ENCODE measurements at places on chromosomes 2 and 18.

GRCh38 chr2:99775585-99775984 lies 285.8 kb upstream of the REV1 start:
- no peak for DNase-seq

- no peak for DNase-seq
Measured at GRCh38 chr2:231238689-231239088, 40.3 kb downstream of the ARMC9 start.

- DNase-seq: no peak
Measured at GRCh38 chr2:64085936-64086335, 58.3 kb downstream of the PELI1 start.

- DNase-seq: no peak
Measured at GRCh38 chr2:237878-238277, 26.0 kb downstream of the SH3YL1 start.

- DNase-seq: no peak
Measured at GRCh38 chr2:217185265-217185995, 325.6 kb upstream of the TNP1 start.

DNA sequence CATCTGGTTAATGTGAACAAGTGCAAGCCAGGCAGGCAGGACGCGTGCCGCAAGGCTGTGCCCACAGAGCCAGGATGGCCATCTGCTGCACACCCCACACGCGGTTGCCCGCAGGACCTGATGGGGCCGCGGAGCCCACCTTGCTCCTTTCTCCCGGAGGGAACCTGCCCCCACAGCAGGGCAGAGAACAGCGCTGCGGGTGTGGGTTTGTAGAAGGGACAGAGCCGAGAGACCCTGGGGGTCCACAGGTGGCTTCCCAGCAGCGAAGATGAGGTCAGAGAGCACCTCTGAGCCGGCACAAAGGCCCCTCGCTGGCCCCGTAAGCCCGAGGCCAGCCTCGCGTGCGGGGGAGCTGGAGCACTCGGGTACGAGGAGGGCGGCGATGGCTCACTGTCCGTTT lies 460.8 kb upstream of the SALL3 start:
- DNase-seq: no peak

DNA sequence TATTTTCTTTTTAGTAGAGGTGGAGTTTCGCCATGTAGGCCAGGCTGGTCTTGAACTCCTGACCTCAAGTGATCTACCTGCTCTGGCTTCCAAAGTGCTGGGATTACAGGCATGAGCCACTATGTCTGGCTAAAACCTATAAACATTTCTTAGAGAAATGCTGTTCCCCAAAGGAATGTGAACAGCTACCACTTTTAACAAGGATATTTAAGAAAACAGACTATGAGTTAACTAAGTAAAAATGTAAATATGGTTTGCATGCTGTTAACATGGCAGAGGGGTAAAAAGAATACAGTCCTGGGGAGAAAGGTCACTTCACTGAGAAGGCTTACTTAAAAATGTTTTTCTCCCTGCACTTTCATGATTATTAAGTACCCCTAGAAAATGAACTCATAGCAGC lies 57.1 kb downstream of the SLC16A14 start:
- DNase-seq: no peak

GRCh38 chr2:30738141-30738911 lies 68.9 kb downstream of the CAPN13 start:
- DNase-seq: no peak

DNA sequence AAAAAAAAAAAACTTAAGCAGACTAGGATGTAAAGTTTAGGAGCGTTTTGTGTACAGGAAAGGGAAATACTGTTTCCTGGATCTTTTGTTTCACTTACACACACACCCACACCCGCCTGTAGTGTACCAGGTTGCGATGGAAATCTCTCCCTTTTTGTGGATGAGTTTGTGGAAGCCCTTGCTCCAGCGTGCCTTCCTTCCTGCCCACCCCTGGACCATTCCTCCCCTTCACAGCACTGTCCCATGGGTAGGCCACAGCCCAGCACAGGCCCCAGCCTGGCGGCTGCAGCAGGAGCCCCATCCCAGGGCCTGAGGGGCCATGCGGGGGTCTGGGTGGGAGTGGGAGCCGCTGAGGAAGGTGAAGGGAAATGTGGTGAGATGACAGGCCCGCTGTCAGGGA lies 15.1 kb downstream of the MALL start:
- no peak for DNase-seq

DNA sequence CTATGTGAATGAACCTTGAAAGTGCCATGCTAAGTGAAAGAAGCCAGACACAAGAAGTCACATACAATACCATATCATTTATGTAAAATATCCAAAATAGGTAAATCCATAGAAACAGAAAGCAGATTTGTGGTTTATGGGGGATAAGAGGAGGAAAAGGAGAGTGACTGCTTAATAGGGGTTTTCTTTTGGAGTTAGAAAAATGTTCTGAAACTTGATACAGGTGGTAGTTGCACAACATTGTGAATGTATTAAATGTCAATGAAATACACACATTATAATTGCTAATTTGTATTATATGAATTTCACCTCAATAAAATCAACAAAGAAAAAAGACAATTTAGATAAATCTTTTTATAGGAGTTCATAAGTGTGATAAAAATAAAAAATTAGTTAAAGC lies 37.1 kb downstream of the MEMO1 start:
- no peak for DNase-seq

- DNase-seq: no peak
Measured at GRCh38 chr2:30354150-30354549, 92.9 kb upstream of the LCLAT1 start.

DNA sequence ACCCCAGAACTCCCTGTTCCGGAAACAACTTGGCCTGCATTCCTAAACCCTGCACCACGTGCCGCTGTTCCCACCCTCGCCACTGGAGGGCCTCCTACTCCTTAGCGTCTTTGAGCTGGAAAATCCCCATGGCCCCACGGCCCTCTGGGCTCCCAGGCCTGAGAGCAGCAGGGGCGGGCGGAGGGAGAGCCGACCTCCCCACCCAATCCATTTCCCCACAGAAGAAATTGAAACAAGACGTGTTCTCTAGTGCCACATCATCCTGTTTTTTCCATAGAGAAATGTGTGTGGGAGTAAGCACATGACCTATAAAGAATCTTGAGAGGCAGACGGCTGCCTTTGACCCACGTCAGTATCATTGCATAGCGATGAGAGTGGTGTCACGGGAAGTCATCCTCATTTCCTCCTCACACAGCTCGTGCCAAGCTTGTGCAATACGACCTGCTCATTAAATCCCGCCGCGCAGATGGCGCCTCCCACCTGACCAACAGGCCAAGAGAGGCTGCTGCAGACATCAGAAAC lies 79.2 kb downstream of the LAMA1 start:
- peak; percentile 72 for DNase-seq

DNA sequence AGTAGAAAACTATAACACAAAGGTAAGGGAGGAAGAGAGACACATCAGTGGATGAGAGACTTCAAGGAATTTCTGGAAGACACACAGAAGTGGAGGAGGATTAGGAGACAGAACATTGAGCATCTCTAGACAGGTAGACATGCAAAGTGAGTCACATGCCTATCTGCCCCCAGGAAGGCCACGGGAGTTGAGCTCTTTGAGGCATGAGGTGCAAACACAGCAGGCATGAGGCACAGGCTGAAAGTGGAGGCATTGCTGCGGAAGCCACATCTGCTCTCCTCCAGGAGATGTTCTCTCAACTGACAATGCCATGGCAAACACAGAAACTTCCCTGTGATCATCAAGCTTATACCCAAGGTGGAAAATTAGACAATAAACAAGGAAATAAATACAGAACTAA lies 481.6 kb upstream of the MYT1L start:
- DNase-seq: no peak

GRCh38 chr2:76256458-76257088 lies 545.9 kb upstream of the GCFC2 start:
- no peak for DNase-seq

DNA sequence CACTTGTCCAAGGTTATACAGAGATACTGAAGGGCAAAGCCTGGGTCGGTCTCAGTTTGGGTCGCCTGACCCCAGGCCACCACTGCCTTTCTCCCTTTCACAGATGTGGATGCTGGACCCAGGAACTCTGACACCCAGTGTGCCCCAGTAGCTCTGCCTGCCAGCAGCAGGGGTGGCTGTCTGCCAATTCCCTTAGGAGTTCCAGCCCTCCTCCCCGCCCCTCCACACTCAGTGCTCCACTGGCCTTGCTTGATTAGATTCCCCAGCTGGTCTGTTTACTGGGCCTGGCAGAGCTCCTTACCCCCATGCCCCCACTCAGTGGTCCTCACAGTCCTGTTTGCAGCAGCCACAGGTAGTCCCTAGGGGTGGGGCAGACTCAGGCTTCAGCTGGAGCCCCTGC lies 75.5 kb downstream of the NPAS2 start:
- DNase-seq: no peak

- peak; percentile 10 for DNase-seq
Measured at GRCh38 chr2:75333646-75334045, 134.3 kb upstream of the TACR1 start.

DNA sequence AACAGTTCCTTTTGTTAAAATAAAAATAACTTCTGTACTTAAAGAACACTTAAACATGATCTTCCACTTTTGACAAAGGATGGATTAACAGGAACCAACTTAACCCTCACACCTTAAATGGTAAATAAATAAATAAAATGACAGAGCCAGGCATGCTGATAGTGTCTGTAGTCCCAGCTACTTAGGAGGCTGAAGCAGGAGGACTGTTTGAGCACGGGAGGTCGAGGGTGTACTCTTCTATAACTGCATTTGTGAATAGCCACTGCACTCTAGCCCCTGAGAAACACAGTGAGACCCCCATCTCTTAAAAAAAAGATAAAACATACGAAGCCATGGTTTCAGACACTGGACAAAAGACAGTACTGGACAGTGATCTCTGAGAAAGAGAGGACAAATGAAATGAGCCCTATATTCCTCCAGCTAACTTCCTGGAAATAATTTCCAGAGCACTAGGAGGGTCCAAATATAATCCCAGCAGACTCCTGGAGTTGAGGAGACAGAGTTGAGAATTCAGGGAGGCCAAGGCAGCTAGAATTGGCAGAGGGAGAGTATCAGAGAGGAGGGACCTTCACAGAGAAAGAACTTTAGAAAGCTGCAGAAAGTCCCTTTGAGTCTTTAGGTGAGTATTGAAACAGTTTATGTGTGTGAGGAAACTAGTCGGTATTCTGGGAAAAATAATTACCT lies 17.4 kb downstream of the PPP4R1 start:
- DNase-seq: no peak

DNA sequence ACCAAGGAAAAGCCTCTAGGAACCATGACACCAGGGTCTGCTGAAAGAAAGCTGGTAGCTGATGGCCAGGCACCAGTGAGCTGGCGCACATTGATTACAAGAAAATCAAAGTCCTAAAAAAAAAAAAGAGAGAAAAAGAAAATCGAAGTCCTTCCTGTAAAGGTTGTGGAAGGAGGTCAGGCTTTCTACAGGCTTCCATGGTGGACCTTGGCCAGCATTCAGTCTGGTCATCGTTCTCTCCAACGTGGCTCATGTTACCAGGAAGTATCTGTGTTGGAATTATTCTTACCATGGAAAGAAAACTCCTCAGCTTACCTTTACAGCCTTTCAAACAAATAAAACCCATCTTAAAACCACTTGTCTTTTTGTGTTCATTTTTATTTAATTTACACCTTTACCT lies 65.6 kb downstream of the CYB5A start:
- no peak for DNase-seq

GRCh38 chr2:198657512-198658121 lies 800.1 kb downstream of the SATB2 start:
- DNase-seq: no peak

DNA sequence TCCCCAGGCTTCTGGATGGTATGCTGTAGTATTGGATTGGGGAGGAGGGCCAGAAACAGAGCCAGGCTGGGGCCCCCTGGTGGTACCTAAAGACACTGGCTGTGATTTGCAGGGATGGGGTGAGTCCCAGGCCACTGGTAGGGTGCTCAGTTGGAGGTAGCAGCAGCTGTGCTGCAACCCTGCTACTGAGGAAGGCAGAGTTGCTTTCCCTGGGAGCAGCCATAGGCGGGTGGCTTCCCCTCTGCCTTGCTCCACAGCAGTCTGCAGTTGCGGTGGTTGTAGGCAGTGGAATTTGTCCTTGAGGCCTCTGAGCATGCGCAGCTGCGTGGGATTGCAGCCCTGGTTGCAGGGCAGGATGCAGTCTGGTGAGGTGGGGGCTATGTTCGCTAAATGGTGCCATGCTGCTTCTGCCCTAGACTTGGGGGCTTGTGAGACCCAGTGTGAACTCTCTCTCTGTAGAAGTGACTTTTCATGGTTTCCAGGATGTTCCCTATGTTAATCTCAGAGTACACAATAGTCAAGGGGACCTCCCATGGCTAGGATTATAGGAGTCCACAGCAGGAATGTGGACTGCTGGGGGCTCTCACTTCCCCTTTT lies 443.5 kb downstream of the XIRP2 start:
- DNase-seq: no peak

GRCh38 chr2:163455815-163456214 lies 280.0 kb downstream of the FIGN start:
- DNase-seq: no peak

DNA sequence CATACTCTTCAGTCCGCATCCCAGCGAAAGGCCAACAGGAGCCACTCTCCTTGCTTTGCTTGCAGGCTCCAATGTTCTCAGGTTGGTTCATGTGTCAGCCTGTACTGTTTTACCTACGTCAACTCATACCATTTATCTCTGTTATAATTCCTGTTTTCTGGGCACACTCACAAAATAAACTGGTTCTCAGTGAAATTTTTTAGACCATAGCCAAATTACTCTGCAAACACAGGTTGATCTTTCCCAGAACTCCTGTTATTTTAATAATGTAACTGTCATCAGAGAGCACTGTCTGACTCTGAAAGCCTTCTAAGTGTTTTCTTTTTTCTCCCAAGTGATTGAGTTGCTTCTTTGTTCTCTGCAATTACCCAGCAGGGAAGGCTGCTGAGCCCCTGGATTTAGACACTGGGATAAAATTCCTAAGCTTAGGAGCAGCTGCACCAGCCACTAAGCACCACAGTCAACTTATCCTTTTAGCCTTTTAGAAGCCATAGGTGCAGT lies 111.6 kb upstream of the PIEZO2 start:
- no peak for DNase-seq

Measured in NCI-H2171 (cell line).